Amygdala (tissue), 56 donors: ENCODE measurements at places on chromosomes 1 and 21.
A peak's percentile ranks its signal among the peaks of the same experiment; 100 is the strongest.

GRCh38 chr21:27225151-27225550 is 258.3 kb upstream of the ADAMTS5 start:
- DNase-seq: no peak

- DNase-seq: no peak
Measured at GRCh38 chr1:94883691-94884090, 43.2 kb downstream of the CNN3 start.

- no peak for DNase-seq
Measured at GRCh38 chr21:39726133-39726532, 18.9 kb upstream of the IGSF5 start.

GRCh38 chr1:152047730-152048415 is 11.1 kb upstream of the S100A11 start:
- peak; percentile 58 for DNase-seq

DNA sequence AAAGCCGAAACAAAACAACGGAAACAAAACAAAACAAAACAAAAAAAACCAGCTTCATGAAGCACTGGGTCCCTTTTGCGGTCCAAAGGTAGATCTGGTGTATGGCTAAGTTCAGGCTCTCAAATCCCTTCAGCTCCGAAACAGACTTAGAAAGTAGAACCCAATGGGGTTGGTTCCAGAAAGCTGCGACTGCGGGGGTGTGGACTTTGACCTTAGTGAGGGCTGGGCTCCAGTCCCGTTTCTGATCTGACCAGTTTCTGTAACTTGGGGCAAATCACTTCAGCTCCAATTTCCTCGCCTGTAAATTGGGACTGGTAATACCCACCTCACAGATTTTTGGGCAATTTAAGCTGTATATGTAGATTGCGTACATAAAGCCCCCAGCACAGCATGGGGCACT is 105.2 kb downstream of the ZSCAN20 start:
- no peak for DNase-seq

DNA sequence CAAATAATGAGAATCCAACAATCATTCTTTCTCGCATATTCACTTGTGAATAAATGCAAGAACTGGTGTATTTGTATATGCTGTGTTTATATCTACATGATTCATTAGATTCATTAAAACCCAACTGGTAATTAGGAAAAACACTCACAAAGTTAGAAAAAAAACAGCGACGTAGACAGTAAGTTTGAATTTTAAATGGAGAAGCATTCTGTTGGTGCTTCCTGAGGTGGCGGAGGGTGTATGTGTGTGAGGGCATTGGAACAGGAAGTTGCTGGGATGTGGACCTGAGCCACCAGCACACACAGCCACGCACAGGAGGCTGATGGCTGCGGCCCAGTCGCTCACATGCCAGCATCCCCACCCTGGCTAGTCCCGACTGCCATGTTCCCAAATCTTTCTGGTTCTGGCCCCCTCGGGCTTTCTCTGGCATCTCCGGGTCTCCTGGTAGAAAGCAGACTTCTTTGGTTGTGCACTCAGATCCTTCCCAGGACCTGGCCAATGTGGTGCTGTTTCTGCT is 121.6 kb upstream of the IRF2BP2 start:
- no peak for DNase-seq

- DNase-seq: no peak
Measured at GRCh38 chr1:36401602-36402503, 4.1 kb upstream of the LSM10 start.

DNA sequence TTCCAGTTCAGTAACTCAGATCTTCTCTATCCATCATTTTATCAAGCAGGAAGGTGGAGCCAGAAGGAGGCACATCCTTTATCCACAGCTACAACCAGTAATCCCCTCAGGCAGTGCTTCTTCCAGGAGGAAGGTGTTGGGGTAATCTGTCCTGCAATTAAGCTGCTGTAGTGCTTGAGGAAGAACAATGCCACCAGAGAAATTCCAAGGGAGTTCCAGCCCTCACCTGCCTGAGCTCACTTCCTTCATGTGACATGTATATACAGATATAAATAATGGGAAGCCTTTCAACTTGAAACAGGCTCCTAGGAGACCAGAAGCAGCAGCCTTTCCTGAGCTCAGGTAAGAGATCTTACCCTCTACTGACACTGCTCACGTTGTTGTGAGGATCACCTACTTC is 2.2 kb upstream of the IL20 start:
- DNase-seq: no peak
